CD14-positive monocyte (primary cell): ENCODE measurements at places on chromosomes 7 and 10.

- H3K36me3 ChIP-seq: no peaks in the 10 kb centered on the region
- H3K27me3 ChIP-seq: no peaks in the 10 kb centered on the region
- H3K4me1 ChIP-seq: peaks cover 9% of the 10 kb centered on the region
- no peak overlapping the region for H3K27ac ChIP-seq
Measured at GRCh38 chr10:21299330-21299729, 226.2 kb downstream of the SKIDA1 start.

GRCh38 chr10:110571093-110571743 is 3.7 kb downstream of the SMC3 start:
- no peak overlapping the region for H3K4me3 ChIP-seq
- DNase-seq: no peak
- H3K27ac ChIP-seq: no peak overlapping the region
- H3K27me3 ChIP-seq: no peaks in the 10 kb centered on the region
- peaks cover 16% of the 10 kb centered on the region for H3K4me1 ChIP-seq

GRCh38 chr7:41135511-41135910 is 567.4 kb downstream of the INHBA start:
- DNase-seq: no peak
- H3K27me3 ChIP-seq: no peaks in the 10 kb centered on the region
- no peak overlapping the region for H3K27ac ChIP-seq
- no peak overlapping the region for H3K4me3 ChIP-seq
- H3K4me1 ChIP-seq: no peaks in the 10 kb centered on the region
- no peaks in the 10 kb centered on the region for H3K36me3 ChIP-seq

DNA sequence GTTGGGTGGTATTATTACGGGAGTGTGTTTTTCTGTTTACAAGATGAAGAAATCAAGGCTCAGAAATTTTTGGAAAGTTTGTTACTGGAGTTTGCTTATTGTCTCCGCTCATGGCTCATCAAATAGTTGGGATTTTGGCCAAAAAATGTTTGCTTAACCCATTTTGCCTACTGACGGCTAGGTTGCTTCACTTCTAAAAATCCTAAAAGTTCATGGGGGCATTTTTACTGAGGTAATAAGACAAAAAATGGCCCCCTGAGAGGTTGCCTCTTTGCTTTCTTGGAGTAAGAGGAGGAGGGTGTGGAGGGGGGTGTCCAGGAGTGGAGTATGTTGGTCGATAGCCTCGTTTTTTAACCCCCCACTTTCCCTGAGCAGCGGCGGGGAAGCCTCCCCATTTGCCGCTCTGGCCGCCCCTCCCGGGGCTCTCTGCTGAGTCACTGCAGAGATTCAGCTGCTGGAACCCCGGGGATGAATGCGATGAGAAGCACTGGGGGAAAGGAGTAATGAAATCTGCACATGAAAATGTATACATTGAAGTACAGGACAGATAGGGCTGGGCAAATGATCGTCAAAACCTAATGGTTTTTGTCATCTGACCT is 1.5 kb downstream of the MEST start:
- no peak for DNase-seq
- no peaks in the 10 kb centered on the region for H3K36me3 ChIP-seq
- peaks cover 33% of the 10 kb centered on the region for H3K4me1 ChIP-seq
- H3K4me3 ChIP-seq: no peak overlapping the region

GRCh38 chr10:74575191-74575720 is 251.1 kb upstream of the KAT6B start:
- no peak for DNase-seq
- no peak overlapping the region for H3K27ac ChIP-seq
- no peaks in the 10 kb centered on the region for H3K36me3 ChIP-seq
- no peak overlapping the region for H3K4me3 ChIP-seq
- no peaks in the 10 kb centered on the region for H3K4me1 ChIP-seq
- H3K27me3 ChIP-seq: no peaks in the 10 kb centered on the region

- peaks cover 91% of the 10 kb centered on the region for H3K36me3 ChIP-seq
- H3K27ac ChIP-seq: no peak overlapping the region
- no peak for DNase-seq
- no peaks in the 10 kb centered on the region for H3K4me1 ChIP-seq
- no peak overlapping the region for H3K4me3 ChIP-seq
Measured at GRCh38 chr7:5199841-5200240, 9.8 kb downstream of the WIPI2 start.

GRCh38 chr10:24242562-24242961 is 33.6 kb downstream of the KIAA1217 start:
- H3K27ac ChIP-seq: no peak overlapping the region
- no peaks in the 10 kb centered on the region for H3K4me1 ChIP-seq
- H3K36me3 ChIP-seq: no peaks in the 10 kb centered on the region
- no peak for DNase-seq
- H3K4me3 ChIP-seq: no peak overlapping the region

DNA sequence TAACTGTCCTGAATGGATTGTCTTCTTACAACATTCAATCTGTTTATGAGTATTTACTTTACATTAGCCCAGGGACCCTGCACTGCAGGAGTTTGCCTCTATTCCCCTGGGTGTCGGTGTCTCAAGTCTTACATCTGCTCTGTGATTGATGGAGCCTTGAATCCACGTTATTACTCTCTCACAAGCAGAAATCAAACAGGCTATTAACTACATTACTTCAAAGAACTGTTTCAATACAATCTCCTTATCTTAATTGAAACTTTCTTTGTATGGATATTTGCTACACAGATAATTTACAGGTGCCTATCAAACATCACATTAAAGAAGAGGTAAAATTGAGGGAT is 3.1 kb upstream of the ARID5B start:
- H3K4me1 ChIP-seq: peaks cover 39% of the 10 kb centered on the region
- H3K36me3 ChIP-seq: no peaks in the 10 kb centered on the region
- H3K27me3 ChIP-seq: no peaks in the 10 kb centered on the region
- no peak overlapping the region for H3K27ac ChIP-seq

DNA sequence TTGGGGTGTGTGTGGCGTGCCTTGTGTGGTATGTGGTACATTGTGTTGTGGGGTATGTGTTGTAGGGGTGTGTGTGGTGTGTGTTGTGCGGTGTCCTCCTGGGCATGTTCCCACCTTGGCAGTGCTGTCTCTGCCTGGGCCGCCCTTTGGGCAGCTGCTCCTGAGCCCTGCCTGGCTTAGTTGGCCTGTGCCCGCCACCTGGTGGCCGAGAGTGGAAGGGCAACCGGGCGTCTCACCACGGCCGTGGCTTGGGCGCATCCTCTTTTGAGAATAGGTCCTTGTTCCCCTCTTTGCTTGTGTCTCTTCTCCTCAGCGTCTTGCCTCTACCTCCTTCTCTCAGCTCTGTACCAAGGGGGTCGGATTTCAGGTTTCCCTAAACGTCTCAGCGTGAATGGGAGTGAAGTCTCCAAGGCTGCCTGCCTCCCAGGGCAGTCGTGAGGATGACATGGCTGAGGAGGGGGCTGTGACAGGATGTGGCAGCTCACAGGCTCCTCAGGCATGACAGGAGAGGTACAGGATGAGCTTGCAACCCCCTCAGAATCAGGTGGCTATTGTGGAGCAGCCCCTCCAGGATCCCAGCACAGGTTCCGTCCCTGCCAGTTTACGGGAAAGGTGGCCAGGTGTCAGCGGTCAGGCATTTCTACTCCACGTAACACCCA is 98.4 kb upstream of the PODXL start:
- peak; percentile 40 for DNase-seq
- H3K27me3 ChIP-seq: no peaks in the 10 kb centered on the region
- H3K4me1 ChIP-seq: no peaks in the 10 kb centered on the region
- H3K4me3 ChIP-seq: no peak overlapping the region
- no peaks in the 10 kb centered on the region for H3K36me3 ChIP-seq

- no peak overlapping the region for H3K4me3 ChIP-seq
- H3K36me3 ChIP-seq: no peaks in the 10 kb centered on the region
- no peaks in the 10 kb centered on the region for H3K4me1 ChIP-seq
- H3K27me3 ChIP-seq: no peaks in the 10 kb centered on the region
- H3K27ac ChIP-seq: no peak overlapping the region
- no peak for DNase-seq
Measured at GRCh38 chr10:111297351-111297848, 220.6 kb downstream of the ADRA2A start.

- no peak for DNase-seq
- no peak overlapping the region for H3K27ac ChIP-seq
- H3K4me1 ChIP-seq: no peaks in the 10 kb centered on the region
- no peak overlapping the region for H3K4me3 ChIP-seq
Measured at GRCh38 chr10:60349426-60349825, 40.2 kb downstream of the ANK3 start.

- H3K36me3 ChIP-seq: no peaks in the 10 kb centered on the region
- no peak for DNase-seq
- H3K4me1 ChIP-seq: no peaks in the 10 kb centered on the region
- no peak overlapping the region for H3K27ac ChIP-seq
Measured at GRCh38 chr10:70921285-70921684, 32.9 kb upstream of the PCBD1 start.

DNA sequence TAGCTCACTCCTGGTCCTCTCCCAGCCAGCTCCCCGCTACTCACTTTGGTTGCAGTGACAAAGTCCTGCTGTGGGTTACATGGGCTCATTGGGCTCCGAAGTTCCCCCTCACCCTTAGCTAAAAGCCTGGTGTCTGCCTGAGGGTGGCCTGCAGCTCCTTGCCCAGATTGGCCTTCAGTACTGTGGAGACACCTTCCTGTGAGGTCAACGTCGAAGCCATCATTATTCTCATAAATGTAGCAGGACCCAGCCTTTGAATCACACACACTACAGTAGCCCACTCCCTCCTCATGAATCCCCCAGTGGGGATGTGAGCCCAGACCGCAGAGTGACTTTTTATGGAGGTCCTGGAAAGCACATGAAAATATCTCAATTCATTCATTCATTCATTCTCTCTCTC is 10.5 kb downstream of the MBL2 start:
- no peak overlapping the region for H3K4me3 ChIP-seq
- H3K4me1 ChIP-seq: peaks cover 25% of the 10 kb centered on the region
- H3K36me3 ChIP-seq: no peaks in the 10 kb centered on the region
- H3K27ac ChIP-seq: no peak overlapping the region

- H3K36me3 ChIP-seq: no peaks in the 10 kb centered on the region
- no peak overlapping the region for H3K4me3 ChIP-seq
- peak overlapping the region; percentile 76 for H3K27ac ChIP-seq
- no peaks in the 10 kb centered on the region for H3K27me3 ChIP-seq
Measured at GRCh38 chr7:152459724-152460251, 24.0 kb upstream of the KMT2C start.

GRCh38 chr10:80609331-80609730 is 71.6 kb downstream of the SH2D4B start:
- H3K36me3 ChIP-seq: no peaks in the 10 kb centered on the region
- DNase-seq: no peak
- no peak overlapping the region for H3K27ac ChIP-seq
- H3K4me3 ChIP-seq: no peak overlapping the region
- H3K27me3 ChIP-seq: no peaks in the 10 kb centered on the region

- no peak for DNase-seq
- no peaks in the 10 kb centered on the region for H3K27me3 ChIP-seq
- H3K4me3 ChIP-seq: no peak overlapping the region
Measured at GRCh38 chr10:113992471-113993011, 51.1 kb upstream of the ADRB1 start.

DNA sequence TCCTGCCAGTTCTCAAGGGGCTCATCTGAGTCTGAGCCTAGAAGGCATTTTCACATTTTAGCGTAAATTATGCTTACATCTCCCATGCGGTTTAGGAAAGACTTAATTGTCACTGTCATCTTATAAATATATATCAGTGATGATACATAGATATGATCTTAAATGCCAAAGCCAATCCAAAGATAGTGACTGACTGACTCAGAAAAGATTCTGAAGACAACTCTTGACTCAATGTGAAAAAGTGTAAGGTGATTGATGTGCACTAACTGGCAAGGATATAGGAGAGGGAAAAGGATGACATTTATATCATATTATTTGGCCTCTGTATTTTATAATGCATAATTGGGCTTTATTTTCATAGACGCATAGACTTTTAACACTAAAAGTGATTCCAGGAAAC is 84.9 kb upstream of the LRRN3 start:
- no peaks in the 10 kb centered on the region for H3K27me3 ChIP-seq
- H3K36me3 ChIP-seq: no peaks in the 10 kb centered on the region
- H3K4me3 ChIP-seq: no peak overlapping the region
- H3K27ac ChIP-seq: no peak overlapping the region
- DNase-seq: no peak
- no peaks in the 10 kb centered on the region for H3K4me1 ChIP-seq

DNA sequence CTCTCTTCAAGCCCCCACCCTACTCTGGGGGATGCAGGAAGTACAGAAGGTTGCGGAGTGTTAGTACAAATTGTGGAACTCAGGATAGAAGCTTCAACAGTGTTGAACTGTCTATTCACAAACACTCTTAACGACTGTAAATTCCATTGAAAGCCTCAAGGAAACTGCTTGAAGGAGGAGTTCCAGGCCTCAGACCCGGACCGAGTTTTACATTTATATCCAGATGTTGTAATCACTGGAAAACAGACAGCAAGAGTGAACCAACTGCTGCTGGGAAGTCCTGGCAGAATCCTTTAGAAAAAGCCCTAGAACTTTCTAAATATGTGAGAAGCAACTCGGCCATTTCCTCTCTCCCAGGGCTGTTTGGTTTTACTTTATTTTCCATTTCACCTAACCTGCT is 84.1 kb upstream of the LRRC18 start:
- no peaks in the 10 kb centered on the region for H3K36me3 ChIP-seq
- no peak overlapping the region for H3K27ac ChIP-seq
- H3K4me3 ChIP-seq: no peak overlapping the region
- no peaks in the 10 kb centered on the region for H3K27me3 ChIP-seq
- H3K4me1 ChIP-seq: no peaks in the 10 kb centered on the region

- H3K27me3 ChIP-seq: no peaks in the 10 kb centered on the region
- no peak overlapping the region for H3K4me3 ChIP-seq
- no peak for DNase-seq
- H3K27ac ChIP-seq: no peak overlapping the region
- no peaks in the 10 kb centered on the region for H3K4me1 ChIP-seq
Measured at GRCh38 chr10:105982735-105983134, 1181.8 kb downstream of the SORCS1 start.

GRCh38 chr7:41113719-41114118 is 589.2 kb downstream of the INHBA start:
- H3K27ac ChIP-seq: no peak overlapping the region
- no peak overlapping the region for H3K4me3 ChIP-seq
- no peaks in the 10 kb centered on the region for H3K4me1 ChIP-seq
- no peaks in the 10 kb centered on the region for H3K36me3 ChIP-seq

DNA sequence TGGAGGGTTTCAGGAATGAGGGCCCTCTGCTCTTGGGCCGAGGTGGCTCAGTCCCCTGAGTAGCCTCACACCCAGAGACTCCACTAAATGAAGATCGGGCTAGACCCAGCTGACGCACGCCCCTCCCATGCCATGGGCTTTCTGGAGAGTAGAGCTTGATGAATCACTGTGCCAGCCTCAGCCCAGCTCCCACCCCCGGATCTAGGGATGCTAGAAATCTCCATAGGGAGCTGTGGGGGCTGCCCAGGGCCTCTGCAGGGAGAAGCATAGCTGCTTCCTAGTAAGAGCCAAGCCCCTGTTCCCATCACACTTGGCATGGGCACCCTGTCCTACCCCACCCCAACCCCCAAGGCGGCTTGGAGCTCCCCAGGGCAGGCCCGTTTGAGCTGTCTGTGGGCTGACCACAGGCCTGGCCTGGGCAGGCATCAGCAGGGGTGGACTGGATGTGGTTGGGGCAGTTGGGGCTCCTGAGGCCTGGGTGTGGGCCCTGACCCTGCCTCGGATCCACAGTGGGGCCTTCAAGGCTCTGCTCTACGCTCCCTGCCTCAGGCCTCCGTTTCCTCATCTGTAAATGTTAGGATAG is 121.2 kb downstream of the ZMIZ1 start:
- H3K4me3 ChIP-seq: no peak overlapping the region
- H3K27ac ChIP-seq: no peak overlapping the region
- H3K4me1 ChIP-seq: peaks cover 19% of the 10 kb centered on the region
- no peak for DNase-seq
- H3K36me3 ChIP-seq: peaks cover 2% of the 10 kb centered on the region
